NCI-H146 (cell line): ENCODE measurements at places on chromosomes 5 and 9.

DNA sequence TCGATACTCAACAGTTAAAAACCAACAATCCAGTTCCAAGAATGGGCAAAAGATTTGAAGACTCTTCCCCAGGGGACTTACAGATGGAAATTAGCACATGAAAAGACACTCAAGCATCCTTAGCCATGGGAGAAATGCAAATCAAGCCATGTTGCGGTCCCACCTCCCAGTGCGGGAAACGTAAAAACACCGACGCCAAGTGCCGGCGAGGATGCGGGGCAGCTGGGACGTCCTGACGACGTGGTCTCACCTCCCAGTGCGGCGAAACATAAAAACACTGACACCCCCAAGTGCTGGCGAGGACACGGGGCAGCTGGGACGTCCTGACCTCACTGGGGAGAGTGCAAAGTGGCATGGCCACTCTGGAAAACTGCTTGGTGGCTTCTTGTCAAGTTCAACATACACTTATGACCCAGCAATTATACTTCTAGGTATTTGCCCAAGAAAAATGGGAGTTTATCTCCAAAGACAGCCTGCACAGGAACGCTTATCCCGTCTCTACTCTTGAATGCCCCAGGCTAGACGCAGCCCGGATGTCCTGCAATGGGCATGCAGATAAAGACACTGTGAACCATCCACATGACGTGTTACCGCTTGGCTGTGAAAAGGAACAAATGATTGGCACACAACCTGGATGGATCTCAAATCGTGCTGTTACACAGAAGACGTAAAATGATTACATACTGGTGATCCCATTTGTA, 60.1 kb upstream of the UBAC1 start:
- DNase-seq = no peak

- no peak for DNase-seq
Measured at GRCh38 chr9:19934301-19934871, 145.5 kb upstream of the SLC24A2 start.

GRCh38 chr9:137919649-137920141, 42.1 kb downstream of the CACNA1B start:
- DNase-seq = no peak

- no peak for DNase-seq
Measured at GRCh38 chr5:135545099-135545498, 9.3 kb upstream of the NEUROG1 start.

DNA sequence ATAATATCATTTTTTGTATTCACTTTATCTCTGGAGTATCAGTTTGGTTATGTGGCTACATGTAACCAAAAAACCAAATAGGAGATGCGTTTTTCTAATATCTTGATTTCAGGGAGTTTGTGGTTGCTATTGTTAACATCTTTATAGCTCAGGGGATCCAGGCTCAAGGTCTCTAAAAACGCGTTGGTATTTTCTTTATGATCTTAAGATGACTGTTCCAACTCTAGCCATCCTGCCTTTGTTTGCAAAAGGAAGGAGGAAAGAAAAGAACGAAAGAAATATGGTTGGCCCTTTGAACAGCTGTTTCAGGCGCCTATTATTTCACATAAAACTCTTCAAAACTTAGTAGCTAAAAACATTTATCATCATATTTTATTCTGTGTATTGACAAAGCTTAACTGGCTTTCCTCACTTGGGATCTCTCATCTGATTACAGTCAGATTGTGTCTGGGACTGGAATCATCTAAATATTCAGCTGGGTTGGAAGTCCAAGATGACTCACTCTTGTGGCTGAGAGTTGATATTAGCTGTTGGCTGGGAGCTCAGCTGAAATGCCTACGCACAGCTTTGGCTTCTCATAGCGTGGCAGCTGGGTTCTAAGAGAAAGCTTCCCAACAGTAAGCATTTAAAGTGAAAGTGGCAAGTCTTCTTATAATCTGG, 60.1 kb downstream of the FAM174A start:
- DNase-seq = no peak

GRCh38 chr5:122772446-122772845, 2.4 kb upstream of the SNX2 start:
- DNase-seq = no peak

DNA sequence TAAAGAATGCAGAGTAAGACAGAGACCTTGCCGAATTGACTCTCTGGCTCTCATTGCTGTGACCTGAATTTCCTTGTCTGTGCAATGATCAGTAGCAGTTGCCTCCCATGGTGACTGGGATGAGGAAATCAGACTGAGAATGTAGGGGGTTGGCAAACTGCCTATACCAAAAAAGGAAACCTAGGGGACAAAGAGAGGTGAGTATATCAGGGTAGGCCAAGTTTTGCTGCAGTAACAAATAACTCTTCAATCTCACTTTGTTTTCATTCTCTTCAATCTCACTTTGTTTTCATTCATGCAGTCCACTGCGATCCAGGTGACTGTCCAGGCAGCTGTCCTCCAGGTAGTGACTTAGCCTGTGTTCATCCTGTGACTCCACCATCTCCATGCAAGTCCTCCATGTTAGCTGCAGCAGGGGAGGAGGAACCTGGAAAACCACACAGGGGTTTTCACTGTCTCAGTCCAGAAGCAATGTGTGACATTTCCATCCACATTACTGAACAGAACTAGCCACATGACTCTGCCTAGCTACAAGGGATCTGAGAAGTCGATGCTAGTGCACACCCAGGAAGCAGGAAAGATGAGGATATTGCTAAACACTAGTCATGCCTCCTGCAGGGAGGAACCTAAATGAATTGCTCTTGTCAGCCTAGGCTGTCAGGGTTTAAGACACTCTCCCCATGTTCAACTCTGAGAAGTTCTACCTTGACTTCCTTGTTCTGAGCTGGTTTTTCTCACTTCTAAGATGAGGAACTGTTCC, 26.0 kb downstream of the TMEM174 start:
- DNase-seq = no peak

- no peak for DNase-seq
Measured at GRCh38 chr9:89405826-89406225, 87.5 kb downstream of the SECISBP2 start.

DNA sequence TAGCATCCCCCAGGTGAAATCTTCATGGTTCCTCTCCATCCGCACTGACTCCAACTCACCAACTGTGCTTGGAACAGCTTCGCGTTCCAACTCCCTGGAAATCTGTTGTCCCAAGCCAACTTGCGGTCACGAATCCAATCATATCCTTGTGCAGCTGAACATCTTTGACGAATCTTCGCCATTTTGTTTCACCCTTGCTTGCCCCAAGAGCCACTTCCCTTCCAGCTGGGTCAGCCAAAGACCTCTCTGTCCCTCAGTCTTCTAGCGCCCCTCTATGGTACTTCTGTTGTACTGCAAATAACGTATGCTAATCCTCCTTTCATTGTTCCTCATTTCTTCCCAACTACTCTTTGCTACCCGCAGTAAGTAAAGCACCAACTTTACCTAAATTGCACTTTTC, 61.0 kb upstream of the TARS1 start:
- no peak for DNase-seq

- DNase-seq = peak; percentile 43
Measured at GRCh38 chr9:28779243-28779642, 1206.0 kb upstream of the C9orf72 start.

DNA sequence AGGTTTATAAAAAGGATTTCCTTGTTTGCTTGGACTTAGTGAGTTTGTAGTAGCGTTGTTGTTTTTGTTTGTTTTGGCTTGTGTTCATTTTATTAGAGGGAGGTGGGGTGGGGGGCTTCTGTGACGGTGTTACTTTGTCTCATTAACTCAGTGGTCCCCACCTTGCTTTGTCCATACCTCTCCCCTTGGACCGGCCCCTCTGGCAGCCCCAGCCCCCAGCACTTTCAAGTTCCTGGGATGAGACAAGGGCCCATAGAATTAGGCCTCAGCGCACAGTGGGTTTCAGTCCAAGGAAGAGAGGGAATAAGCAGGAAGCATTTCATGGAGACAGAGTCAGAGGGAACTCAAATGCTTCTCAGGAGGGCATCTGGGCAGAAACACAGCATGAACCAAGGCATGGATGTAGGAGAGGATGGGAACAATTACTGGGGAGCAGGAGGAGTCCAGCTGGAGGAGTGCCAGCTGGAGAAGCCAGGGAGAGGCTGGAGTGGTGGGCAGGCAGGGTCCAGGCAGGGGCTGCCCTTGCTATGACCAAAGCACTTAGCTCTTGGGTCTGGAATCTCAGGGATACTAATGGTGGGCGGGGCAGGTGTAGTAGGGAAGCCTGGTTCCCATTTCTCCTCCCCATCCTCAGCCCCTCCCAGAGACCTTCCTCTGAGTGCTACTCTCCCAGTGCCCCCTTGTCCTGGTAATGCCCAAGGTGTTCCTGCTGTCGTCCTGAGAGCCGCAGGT, 23.5 kb upstream of the ENHO start:
- DNase-seq = no peak

DNA sequence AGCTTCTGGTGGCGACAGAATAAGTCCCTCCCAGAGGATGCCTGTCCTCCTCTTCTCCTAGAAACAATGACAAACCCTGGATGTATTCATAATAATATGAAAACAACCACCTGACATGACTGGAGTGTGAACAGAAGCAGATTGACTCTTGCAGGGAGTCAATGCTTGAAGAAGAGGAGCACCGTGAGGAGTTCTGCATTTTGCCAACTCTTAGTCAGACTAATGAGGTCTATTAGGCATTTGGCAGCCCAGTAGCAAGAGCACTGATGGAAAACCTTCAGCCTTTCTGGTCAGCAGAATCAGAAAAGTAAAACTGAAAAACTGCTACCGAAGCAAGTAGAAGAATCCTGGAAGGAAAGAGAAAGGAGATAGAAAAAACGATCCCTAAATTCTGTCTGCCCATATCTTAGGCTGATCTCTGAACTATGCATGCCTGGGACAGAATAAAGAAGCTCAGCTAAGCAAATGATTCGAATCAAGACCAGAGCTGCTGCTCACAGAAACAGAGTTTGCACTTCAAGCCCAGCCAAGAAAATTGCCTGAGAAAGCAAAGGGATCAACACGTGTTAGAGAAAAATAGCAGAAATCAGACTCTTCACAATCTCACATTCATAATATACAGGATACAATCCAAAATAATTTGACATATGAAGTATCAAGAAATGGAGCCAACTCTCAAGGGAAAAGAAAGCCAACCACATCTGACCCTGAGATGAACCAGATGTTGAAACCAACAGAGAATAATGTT, 69.5 kb upstream of the OSMR start:
- DNase-seq = no peak

DNA sequence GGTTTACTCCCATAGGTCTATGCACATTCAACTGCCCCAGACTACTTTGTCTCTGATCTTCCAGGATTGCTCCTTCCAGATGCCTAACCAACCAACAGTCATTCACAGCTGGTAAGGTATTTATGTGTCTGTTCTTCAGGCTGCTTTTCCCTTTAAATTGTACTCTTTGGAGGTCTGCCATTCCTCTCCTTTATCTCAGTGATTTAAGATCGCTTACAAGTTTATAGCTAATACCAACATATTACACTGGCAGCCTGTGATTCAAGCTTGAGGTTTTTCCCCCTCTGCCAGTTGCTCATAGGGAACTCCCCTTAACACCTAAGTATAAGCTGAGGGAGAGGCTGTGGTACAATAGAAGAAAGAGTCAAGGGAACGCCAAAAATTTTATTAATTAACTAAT, 711.7 kb upstream of the EDIL3 start:
- DNase-seq = no peak

DNA sequence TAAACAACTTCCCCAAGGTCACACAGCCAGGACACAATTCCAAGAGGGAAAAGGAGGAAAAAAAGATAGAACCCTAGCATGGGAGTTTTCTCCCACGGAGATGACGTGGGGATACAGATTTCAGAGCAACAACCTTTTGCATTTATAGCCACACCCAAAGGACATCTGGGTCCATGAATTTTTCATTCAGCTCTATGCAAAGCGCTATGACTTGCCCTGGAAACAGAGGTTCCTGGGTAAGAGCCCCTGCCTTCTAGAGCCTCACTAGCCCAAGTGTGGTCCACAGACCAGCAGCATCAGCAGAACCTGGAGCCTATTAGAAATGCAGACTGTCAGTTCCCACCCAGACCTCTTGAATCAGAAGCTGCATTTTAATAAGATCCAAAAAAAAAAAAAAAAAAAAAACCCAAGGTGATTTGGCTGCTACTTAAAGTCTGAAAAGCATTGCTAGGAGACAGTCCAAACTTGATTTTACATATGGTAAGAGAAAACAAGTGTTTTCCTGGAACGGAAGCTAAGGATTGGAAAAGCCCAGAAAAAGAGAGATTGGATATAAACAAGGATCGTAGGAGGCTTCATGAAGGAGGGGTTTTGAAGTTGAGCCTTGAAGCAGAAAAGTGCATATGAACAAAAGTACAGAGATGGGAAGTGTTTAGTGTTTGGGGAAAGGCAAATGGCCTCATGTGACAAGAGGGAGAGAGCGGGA, 17.6 kb upstream of the ADAM19 start:
- DNase-seq = no peak
